Stimulated activated CD4-positive, alpha-beta T cell treated with anti-CD3 and anti-CD28 coated beads, Interleukin-1b, Interleukin-23, amount 100 ng/mL, for 1 hour (primary cell): ENCODE measurements at places on chromosomes 4 and X.

GRCh38 chr4:175051974-175052373, 133.8 kb downstream of the ADAM29 start:
- no peak for DNase-seq

DNA sequence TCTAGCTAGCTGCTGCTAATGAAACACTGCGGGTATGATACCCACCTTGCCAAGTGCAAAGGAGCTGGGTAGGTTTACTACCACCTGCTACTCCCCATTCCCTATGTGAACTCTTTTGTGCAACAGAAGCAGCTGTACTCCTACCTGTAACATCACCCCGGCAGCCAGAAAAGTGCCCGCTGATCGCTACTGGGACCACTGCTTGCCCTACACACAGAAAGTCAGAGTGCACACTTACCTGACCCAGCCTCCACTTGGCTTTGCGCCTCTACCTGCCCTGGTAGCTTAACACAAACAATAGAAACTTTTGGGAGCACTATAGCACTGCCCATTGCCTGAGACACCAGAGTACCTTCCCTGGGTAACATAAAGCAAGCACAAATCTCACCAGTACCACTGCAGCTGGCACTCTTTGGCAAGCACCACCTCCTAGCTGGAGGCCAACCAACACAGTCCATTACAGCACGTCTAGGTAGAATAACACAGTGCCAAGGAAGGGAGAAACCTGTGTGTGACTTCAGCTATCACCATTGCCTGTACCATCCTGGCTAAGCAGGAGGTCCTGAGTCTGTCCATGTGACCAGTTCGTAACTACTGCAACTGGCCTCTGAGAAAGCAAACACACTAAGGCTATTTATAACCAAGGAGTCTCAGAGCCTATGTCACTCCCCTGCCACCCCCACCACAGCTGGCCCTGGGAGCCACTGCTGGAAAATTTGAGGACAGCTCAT, 80.1 kb downstream of the CENPC start:
- no peak for DNase-seq

DNA sequence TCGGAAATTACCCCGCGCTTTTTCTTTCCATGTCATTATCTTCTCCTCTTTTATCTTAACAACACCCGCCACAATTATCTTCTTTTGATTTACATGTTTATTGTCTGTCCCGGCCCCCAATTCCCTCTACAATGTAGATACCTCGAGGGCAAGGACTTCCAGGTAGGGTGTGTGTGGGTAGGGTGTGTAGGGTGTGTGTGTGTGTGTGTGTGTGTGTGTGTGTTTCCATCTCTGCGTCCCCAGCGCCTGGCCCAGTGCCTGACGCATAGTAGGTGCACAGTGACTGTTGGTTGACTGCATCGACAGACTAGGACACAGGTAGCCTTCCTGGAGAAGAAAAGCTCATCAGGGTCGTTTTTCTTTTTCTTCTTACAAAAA, 103.1 kb downstream of the UCHL1 start:
- no peak for DNase-seq

DNA sequence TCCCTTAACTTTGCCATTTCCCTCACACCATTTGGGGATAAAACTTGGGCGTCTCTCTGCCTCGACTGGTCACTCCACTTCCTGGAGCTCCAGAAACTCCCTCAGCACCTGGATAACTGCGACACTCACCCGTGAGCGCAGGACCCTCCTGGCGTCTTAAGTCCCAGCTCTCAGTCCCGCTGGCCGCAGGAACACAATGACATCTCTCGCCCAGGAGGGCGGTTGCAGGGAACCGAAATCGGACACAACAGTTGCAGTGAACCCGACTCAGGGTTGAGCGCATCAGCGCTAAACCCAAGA, 370.9 kb upstream of the SMIM31 start:
- DNase-seq, result no peak

DNA sequence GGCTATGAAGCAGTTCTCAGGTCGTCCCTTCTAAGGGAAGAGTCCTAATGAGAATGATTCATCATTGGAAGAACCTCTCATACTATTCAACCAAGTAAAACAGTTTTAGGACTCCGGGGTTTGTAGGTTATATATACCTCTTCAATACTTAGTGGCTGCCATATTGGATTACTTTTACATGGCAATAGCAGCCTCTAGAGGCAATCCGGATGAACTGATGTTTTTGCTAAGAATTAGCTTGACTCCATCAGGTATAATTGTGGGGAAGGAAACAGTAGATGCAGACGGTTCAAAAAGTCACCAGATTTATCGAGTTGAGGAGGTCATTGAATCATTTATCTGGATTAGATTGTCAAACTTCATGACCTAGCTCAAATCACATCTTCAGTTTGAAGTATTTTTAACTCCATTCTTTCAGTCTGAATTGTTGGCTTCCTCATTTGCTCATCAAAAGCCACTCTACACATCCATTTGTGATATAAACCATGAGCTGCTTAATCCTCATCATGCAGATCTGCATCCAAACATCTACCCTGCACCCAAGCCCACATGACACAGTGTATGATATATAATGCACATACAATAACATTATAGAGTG, 28.4 kb downstream of the GUCY1B1 start:
- no peak for DNase-seq

GRCh38 chr4:139576219-139576618, 20.2 kb upstream of the SETD7 start:
- no peak for DNase-seq
